ENCODE measurements at places on chromosomes 3 and 15.

- no peak for DNase-seq
Measured at GRCh38 chr3:197003461-197004385, 25.9 kb downstream of the MELTF start.

DNA sequence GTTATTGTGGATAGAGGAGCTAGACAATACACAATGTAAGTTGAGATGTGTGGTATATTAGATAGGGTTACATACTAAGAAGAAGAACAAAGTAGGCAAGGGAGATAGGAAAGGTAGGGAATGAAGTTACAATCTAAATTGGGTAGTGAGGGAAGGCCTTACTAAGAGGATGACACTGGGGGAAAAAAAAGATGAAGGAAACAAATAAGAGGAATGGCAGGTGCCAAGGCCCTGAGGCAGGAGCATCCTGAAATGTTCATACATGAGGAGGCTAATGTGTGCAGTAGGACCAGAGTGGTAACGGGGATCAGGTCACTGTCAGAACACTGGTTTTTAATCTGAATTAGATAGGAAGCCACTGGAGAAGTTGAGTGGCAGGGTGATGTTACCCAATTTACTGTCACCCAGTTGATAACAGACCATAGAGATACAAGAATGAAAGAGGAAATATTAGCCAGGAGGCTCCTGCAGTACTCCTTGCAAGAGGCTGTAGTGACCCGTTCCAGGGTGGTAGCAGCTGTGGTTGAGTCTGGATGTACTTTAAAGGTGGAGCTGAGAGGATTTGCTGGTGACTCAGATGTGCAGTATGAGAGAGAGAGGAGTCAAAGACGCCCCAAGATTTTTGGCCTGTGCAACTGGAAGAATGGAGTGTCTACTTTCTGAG, 14.4 kb downstream of the RTP1 start:
- no peak for DNase-seq

DNA sequence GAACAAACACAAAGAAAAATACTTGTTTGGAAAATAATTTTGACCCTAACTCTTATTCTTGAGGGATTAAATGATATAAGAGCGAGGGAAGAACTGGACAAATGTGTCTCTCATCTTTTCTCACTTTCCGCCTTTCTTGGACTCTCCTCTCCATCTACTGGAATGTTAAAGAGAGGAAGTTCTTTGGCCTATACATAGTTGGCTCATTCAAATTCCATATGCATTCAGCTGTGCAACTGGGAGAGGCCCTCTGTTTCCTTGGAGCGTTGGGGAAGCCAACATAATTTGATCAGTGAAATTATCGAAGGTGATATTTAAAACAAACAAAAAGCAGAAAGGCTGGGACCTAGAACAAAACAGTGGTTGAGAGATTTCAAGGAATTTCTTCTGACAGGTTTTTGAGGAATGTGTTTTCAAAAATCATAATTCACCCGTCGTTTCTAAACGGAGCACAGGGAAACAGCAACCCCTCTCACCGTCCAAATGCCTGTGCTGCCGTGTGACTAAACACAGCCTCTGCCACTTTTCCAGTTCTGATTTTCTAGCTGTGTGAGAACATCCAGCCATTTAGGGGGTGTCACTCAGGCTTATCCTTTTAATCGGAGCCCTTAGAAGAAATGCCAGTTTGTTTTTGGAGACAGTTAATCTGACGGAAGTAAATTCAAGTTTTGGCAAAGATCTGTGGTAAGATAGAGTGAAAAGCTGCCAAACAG, 489.9 kb downstream of the SOX2 start:
- DNase-seq, result no peak

DNA sequence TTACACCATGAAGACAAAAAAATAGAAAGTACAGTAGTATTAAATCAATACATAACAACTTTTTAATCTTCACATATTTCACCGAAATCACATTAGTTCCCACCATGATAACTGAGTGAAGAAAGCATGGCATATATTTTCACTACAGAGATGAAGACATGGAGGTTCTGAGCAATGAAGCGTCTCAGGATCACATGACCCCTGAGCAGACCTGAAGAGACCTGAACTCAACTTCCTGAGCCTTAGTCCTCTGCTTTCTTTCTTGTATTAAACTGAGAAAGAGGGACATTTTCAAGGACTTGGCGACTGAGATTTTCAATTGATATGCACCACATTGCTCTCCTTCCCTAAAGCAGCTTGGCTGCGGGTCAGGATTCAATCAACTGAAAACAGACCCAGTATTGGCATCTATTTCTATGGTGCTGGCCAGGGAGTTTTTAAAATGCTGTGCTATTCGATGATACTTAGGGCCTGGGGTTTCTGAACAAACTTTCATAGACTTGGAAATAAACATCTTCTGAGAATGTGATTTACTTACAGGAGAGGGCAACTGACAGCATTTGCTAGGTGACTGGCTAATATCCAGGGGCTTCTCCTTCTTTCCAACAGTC, 165.1 kb downstream of the LSAMP start:
- no peak for DNase-seq

DNA sequence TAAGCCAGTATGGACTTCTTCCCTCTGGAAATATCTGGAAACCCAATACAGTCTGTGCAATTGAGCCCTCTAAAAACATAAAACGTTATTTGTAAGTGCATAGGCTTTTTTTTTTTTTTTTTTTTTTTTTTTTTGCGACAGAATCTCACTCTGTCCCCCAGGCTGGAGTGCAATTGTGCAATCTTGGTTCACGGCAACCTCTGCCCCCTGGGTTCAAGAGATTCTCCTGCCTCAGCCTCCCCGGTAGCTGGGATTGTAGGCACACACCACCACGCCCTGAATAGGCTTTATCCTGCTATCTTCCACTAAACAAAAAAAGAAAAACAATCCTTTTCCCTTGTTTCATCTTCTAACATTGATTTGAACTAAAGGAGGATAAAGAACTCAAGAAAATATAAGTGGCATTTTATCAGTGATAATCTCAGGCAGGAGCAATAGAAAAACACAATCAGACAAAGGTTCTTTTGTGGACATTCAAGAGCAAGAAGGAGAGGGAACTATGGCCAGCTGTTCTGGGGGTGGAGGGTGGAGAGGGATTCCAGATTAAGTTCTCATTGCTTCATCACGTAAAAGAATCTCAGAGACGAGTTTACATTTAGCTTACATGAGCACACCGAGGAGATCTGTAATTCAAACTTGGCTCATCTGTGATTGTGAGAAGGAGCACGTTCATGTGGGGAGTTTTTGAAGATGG, 68.6 kb downstream of the ITGB5 start:
- DNase-seq, result no peak

DNA sequence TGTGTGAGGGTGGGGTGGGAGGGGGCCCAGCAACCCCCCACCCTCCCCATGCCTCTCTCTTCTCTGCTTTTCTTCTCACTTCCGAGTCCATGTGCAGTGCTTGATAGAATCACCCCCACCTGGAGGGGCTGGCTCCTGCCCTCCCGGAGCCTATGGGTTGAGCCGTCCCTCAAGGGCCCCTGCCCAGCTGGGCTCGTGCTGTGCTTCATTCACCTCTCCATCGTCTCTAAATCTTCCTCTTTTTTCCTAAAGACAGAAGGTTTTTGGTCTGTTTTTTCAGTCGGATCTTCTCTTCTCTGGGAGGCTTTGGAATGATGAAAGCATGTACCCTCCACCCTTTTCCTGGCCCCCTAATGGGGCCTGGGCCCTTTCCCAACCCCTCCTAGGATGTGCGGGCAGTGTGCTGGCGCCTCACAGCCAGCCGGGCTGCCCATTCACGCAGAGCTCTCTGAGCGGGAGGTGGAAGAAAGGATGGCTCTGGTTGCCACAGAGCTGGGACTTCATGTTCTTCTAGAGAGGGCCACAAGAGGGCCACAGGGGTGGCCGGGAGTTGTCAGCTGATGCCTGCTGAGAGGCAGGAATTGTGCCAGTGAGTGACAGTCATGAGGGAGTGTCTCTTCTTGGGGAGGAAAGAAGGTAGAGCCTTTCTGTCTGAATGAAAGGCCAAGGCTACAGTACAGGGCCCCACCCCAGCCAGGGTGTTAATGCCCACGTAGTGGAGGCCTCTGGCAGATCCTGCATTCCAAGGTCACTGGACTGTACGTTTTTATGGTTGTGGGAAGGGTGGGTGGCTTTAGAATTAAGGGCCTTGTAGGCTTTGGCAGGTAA, 8.1 kb downstream of the FAM131A start:
- peak; percentile 88 for DNase-seq

DNA sequence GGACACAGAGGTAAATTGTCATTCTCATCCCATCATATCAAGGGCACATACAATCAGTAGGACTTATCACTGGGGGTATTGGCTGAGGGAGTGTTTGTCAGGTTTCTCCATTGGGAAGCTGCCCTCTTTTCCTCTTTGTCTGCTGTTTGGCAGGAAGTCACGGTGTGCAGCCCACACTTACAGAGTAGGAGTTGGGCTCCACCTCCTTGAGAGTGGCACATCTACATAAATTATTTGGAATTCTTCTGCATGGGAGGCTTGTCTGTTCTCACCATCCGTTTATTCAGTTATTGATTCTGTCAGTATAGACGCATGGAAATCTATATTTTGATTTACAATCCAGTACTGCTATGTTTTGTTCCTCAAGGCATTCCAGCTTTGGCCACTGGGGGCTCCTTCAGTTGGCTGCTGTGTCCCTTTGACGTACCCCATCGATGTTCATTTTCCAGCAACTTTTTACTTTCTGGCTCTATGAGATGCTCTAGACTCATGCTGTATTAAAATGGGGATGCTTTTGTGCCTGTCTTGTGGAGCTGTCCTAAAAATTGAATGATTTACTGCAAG, 200.3 kb downstream of the SLCO3A1 start:
- no peak for DNase-seq

- DNase-seq, result no peak
Measured at GRCh38 chr15:69298697-69299441, at the start of gene PAQR5. Gene PAQR5, plus strand, starts transcription at chr15:69298912. Its CDS starts 61,169 bp downstream, at chr15:69360081.

- DNase-seq, result no peak
Measured at GRCh38 chr15:64623347-64623996, 151.9 kb downstream of the RBPMS2 start.

DNA sequence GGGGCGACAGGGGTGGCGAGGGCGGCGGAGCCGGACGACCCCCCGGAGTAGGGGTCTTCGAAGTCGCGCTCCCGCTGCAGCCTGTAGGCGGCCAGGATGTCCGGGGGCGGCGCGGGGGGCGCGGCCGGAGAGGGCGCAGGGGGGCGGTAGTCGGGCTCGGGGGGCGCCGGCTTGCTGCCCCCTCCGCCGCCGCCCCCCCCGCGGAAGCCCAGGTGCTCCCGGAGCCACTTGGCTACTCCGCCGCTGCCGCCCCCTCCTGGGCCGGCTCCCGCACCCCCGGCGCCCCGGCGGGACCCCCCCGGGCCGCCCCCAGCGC, 230 bp downstream of the SHF start:
- no peak for DNase-seq

- DNase-seq, result no peak
Measured at GRCh38 chr3:46354984-46355383, 1.1 kb downstream of the CCR2 start.

GRCh38 chr15:63447017-63447676, 57.2 kb upstream of the USP3 start:
- DNase-seq, result no peak

DNA sequence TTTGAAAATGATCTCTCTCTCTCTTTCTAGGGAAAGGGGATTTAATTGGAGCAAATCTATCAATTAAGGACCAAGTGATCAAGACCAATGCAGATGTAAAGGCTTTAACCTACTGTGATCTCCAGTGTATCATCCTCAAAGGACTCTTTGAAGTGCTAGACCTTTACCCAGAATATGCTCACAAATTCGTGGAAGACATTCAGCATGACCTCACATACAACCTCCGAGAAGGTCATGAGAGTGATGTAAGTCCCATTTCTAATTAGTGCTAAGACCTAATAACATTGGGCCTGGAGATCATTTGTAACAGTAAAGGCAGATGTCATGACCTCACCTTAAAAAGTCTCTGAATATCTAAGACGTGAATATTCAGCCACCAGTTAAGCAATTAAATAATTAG, 308.4 kb downstream of the KCNH8 start:
- DNase-seq, result no peak

GRCh38 chr3:126350502-126351085, 6.6 kb downstream of the KLF15 start:
- DNase-seq, result no peak

DNA sequence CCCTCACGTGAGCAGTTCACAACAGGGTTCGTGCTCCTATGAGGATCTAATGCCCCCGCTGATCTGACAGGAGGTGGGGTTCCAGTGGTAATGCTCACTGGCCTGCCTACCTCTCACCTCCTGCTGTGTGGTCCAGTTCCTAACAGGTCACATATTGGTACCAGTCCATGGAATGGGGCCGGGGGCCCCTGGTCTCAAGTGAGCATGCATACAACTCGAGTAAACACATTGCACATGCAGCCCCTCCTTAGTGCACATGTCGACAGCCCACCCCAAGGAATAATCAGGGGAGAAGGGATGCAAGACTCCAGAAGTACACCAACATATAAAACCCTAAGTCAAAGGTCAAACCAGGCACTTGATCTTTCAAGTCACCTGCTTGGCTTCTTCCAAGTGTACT, 127.0 kb downstream of the TP63 start:
- no peak for DNase-seq

GRCh38 chr3:15797642-15798303, at the start of gene ANKRD28:
Gene ANKRD28, minus strand, starts transcription at chr3:15797979. Its CDS starts 1,458 bp downstream, at chr3:15796521.
- DNase-seq, result peak; percentile 88

GRCh38 chr3:181264486-181264885, 274.9 kb upstream of the DNAJC19 start:
- no peak for DNase-seq

GRCh38 chr15:62495670-62496614, 330.9 kb upstream of the C2CD4B start:
- DNase-seq, result no peak

GRCh38 chr3:10709110-10709781, 106.8 kb upstream of the SLC6A11 start:
- DNase-seq, result no peak

GRCh38 chr3:50815844-50816243, 141.1 kb downstream of the DOCK3 start:
- DNase-seq, result peak; percentile 28

GRCh38 chr15:54099010-54099409, 120.8 kb downstream of the UNC13C start:
- DNase-seq, result no peak

All from kidney glomerular epithelial cell (primary cell).